Stimulated activated CD4-positive, alpha-beta T cell treated with anti-CD3 and anti-CD28 coated beads, TNF-alpha, amount 100 ng/mL, for 24 hours (primary cell): ENCODE measurements at places on chromosomes 7 and 10.

GRCh38 chr10:132187430-132188138 lies 836 bp downstream of the DPYSL4 start:
- no peak for DNase-seq

GRCh38 chr10:48531486-48531885 lies 73.4 kb downstream of the ARHGAP22 start:
- DNase-seq = no peak

DNA sequence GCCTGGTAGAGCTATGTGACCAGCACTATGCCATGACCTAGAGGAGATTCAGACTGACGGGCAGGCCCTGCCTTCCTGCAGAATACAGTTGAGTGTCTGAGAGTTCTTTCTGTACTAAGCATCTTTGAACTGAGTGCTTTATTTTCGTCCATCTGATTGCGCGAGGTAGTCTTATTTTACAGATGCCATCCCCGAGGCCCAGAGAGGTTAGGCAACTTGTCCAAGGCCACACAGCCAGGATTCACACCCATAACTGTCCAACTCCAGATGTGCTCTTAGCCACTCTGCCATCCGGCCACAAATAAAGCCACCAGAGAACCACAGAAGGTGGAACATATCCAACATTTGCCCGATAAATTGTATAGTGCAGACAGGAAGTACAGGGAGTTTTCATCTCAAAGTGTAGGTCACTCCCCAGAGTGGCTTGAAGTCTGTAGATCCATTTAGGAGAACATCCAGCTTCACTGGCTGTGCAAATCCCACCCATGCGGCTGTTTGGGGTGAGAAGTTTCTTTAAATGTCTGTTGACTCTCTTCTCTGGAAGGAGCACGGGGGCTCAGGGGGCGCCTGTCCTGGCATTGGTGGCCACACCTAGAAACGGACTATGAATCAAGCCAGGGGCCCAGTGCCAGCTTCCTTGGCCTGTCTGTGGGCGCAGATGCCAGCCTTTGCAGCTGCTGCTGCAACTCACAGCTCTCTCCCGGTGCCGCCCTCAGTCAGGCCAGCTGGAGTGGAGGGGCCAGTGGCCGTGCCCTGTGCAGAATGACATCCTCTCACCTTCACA lies 11.1 kb downstream of the CHST3 start:
- DNase-seq = no peak

DNA sequence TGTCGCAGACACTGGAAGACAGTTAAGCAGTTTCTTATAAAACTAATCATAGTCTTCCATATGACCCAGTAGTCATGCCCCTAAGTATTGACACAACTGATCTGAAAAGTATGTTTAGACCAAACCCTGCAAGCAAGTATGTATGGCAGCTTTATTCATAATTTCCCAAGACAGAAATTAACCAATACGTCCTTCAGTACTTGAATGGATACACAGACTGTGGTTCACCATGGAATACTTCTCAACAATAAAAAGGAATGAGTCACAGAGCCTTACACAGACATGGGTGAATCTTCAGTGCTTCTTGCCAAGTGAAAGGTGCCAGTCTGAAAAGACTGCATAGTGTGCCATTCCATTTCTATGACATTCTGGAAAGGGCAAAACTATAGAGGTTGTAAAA lies 50.2 kb upstream of the AKR1E2 start:
- DNase-seq = no peak

GRCh38 chr10:113498997-113499396 lies 53.9 kb upstream of the HABP2 start:
- DNase-seq = no peak

GRCh38 chr7:151381348-151382078 lies 28.3 kb downstream of the WDR86 start:
- DNase-seq = peak; percentile 11

DNA sequence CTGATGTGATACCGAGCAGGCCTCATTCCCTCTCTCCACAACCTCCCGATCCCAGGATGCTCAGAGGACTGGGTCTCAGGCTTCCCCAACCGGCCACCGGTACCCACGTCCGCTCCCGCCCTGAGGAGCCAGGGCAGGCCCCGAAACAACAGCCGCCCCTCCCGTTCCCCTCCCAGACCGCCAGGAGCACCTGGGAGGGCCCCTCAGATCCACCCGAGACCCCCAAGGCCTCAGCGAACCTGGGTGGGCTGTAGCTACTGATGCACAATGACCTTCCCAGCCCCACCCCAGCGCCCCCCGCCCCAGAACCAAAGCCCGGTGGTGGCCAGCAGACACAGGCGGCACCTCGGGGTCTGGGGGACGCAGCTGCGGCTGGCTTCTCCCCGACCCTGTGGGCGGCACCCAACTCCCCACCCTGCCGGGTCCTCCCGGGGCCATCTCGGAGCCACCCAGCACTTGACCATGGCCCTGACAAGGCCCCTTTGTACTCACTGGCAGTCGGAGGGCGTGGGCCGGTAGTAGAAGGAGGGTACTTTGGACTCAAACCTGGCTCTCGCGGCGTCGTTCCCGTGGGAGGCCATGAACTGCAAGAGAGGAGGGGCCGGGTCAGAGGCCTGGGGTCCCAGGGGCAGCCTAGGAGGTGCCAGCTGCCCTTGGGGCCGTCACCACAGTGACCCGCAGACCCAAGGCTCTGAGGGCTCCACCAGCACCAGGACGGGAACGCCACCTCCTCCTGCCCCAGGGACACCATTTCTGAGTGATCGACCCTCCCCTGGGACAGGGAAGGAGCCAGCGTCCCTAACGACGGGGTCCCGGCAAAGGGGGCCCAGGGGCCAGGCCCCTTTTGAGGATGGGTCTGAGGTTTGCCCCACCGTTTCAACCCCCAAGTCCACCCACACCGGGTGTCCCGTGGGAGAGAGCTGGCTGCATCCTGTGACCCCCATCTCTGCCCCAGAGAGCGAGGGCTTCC lies 28.1 kb downstream of the ADAP1 start:
- DNase-seq = no peak

- no peak for DNase-seq
Measured at GRCh38 chr7:47258798-47259197, 323.1 kb downstream of the TNS3 start.

GRCh38 chr10:35768011-35768410 lies 125.9 kb upstream of the FZD8 start:
- DNase-seq = no peak

DNA sequence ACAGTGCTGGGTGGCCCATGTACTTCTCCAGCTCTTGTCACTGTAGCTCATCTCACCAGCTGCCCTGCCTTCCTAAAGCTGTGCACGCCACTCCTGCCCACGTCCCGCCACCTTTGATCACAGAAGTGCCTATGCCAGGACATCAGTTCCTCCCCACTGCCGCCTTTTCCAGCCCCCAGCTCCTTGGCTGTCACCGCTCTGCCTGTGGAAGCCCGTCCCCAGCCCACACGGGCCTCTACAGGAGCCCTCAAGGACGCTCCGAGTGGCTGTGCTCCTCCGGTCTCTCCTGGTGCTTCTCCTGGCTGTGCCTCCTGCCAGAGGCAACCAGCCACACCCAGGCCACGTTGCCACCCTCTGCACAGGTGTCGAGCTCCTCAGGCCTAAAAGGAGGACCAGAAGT lies 19.3 kb upstream of the INMT start:
- DNase-seq = no peak

DNA sequence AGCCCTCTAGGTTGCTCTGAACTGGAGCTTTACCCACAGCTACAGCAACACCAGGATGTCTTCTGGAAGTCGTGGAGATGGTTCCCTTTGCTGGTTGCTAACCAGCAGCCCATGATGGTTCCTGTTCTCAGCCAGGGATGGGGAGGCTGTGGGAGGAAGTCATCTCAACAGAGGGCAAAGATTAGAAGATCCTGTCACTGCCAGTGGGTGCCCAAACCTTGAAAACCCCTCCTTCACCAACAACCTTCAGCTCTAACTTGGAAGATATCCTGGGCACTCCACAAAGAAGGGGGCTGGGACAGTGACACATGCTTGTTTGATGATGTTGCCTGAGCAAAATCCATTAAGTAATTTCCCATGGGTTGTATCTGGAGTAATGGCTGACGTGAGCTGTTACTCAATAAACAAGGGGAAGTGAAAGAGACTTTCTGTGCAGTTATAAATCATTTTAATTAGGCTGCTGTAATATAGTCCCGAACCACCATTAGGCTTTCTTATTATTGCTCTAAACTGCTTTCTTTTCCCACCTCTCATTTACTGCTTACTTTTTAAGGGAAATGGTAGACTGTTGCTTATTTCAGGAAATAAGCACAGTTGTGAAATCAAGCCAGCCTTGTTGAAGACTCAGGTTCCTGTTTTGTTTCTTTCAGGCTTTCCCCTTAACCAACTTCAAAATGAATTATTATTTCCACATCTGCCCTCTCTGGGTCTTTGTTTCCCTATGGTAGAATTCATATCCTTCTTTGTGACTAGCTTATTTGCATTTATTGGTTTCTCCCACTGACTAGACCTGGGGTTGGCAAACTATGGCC lies 124.8 kb downstream of the PPP1R17 start:
- DNase-seq = no peak

DNA sequence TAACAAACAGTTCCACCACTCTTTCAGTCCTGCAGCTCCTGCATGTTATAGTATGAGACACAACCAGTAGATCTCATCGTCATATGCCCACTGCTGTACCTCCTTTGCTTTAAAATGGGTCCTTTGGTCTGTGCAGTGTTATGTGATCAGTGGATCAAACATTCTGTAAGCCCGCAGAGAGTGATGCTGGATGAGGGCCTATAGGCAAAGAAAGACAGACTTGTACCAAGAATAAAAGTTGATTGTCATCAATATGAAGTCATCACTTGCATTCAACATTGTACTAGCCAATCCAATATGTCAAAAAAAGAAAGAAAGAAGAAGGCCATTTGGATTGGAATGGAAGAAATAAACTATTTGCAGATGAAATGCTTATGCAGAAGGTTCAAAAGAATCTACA lies 79.8 kb upstream of the PHYHIPL start:
- DNase-seq = no peak

DNA sequence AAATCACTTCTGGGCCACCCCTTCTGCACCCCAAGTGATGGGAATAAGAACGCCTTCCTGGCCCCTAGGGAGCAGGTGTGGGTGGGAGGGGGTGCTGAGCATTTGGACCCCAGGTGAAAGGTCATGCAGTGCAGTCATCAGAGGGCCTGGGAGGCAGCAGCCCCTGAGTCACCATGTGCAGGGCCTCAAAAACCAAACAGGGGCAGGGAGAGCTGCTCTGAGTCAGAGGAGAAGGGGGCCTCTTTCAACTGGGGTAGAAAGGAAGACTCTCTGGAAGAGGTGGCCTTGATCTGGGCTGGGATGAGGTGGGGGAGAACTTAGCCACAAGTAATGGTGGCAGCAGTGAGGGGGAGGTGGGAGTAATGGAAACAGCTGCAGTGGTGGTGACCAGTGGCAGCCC lies 164.3 kb downstream of the BUB3 start:
- DNase-seq = no peak

DNA sequence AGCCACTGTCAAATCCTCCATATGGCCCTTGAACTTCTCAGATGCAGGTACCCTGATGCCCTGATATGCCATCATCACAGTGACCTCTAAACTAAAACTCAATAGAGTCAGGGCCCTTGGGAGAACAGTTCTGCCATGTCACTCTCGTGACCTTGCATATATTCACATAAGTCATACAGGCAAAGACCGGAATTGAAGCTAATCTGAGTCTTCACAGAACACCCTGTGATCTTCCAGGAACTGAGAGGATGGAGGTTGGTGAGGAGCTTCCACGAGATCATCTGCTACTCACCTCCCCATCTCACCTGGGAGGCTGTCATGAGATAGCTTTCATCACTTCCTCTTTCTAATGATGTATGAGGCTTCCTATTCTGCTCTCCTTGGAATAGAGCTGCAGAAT lies 228.7 kb upstream of the CCDC6 start:
- no peak for DNase-seq

DNA sequence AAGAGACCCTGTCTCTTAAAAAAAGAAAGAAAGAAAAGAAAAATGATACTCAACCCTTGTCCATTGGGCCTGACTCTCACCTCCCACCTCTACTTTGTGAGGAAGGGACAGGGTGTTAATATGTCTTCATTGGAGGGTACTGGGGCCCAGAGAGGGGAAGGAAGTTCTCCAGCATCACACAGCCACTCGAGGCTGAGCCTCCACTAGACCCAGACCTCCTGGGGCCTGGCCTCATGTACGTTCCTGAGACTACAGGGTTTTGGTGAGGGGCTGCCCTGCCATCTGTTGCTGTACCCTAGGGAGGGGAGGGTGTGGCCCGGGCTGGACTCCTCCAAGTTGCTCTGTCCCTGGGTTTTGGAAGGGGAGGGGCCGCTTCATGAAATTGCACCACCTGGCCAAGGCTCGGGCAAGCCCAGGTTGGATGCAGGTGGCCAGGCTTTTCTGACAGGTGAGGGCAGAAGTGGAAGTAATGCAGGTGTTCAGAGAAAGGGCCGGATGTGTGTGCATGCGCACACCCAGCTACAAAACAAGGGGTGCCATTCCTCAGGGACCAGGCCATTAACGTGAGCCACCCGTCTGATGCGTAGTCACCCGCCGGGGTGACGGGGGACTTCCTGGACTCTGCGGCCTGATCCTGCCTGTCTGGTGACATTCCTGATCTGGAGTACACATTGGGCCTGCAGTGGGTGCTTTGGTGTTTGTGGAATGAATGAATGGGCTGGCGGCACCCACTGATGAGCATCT lies 21.7 kb downstream of the GTF2IRD1 start:
- DNase-seq = no peak

- no peak for DNase-seq
Measured at GRCh38 chr10:13053794-13054462, 46.0 kb upstream of the OPTN start.

GRCh38 chr7:108605559-108606201 lies 36.0 kb downstream of the DNAJB9 start:
- no peak for DNase-seq

- no peak for DNase-seq
Measured at GRCh38 chr10:75240329-75241076, 4.7 kb upstream of the COMTD1 start.

DNA sequence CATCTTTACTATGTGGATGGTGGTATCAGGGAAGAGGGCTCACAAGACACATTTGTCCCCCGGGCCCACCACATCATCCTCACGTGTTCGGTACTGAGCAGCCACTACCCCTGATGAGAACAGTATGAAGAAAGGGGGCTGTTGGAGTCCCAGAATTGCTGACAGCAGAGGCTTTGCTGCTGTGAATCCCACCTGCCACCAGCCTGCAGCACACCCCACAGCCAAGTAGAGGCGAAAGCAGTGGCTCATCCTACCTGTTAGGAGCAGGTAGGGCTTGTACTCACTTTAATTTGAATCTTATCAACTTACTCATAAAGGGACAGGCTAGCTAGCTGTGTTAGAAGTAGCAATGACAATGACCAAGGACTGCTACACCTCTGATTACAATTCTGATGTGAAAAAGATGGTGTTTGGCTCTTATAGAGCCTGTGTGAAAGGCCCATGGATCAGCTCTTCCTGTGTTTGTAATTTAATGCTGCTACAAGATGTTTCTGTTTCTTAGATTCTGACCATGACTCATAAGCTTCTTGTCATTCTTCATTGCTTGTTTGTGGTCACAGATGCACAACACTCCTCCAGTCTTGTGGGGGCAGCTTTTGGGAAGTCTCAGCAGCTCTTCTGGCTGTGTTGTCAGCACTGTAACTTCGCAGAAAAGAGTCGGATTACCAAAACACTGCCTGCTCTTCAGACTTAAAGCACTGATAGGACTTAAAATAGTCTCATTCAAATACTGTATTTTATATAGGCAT lies 9.1 kb upstream of the CSGALNACT2 start:
- DNase-seq = no peak

GRCh38 chr10:93115661-93116383 lies 42.1 kb downstream of the CYP26A1 start:
- DNase-seq = peak; percentile 54
